ENCODE measurements at places on chromosomes 2 and 18.

- peaks cover 50% of the 10 kb centered on the region for H3K27me3 ChIP-seq
- no peak overlapping the region for H3K27ac ChIP-seq
- no peak overlapping the region for H3K4me3 ChIP-seq
- no peaks in the 10 kb centered on the region for H3K36me3 ChIP-seq
- H3K4me1 ChIP-seq = peaks cover 2% of the 10 kb centered on the region
Observed at GRCh38 chr2:240913810-240914644, 7.9 kb downstream of the CROCC2 start.

- peaks cover 23% of the 10 kb centered on the region for H3K4me1 ChIP-seq
- no peaks in the 10 kb centered on the region for H3K27me3 ChIP-seq
- peaks cover 28% of the 10 kb centered on the region for H3K36me3 ChIP-seq
- DNase-seq = no peak
Observed at GRCh38 chr2:119691189-119691588, 12.2 kb downstream of the TMEM177 start.

DNA sequence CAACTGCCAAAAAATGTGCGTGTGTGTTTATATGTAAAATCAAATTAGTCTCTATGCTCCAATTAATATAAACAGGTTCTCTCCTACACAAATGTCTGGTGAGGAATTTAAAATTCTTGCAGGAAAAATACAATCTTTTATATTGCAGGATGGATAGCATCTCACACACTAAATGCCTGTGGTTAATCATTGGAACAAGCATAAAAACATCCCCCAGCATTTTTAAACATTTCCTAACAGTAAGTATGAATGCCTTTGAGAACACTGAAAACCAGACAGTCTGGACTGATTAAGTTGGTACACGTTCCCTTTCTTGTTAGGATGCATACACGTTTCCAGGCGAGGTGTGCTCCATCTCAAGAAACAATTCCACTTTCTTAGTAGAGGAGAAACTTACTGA, 29.9 kb upstream of the PDE1A start:
- no peaks in the 10 kb centered on the region for H3K4me1 ChIP-seq
- H3K27me3 ChIP-seq = no peaks in the 10 kb centered on the region
- H3K36me3 ChIP-seq = no peaks in the 10 kb centered on the region
- DNase-seq = no peak
- no peak overlapping the region for H3K27ac ChIP-seq

DNA sequence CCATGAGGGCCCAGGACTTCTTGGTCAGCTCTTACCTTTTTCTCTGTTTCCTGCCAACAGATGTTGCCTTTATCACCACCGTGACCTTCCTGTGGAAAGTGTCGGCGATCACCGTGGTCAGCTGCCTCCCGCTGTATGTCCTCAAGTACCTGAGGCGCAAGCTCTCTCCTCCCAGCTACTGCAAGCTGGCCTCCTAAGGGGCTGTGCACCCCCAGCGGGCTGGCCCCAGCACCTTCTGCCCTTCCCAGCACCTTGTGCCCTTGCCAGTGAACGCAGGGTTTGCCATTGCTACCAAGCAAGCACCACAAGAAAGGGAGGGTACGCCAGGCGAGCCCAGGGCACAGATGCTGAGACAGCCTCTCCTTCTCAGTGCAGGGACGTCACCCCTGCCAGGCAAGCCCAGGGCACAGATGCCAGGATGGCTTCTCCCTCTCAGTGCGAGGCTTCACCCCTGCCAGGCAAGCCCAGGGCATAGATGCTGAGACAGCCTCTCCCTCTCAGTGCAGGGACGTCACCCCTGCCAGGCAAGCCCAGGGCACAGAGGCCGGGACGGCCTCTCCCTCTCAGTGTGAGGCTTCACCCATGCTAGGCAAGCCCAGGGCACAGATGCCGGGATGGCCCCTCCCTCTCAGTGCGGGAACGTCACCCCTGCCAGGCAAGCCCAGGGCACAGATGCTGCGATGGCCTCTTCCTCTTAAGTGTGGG, 18.4 kb upstream of the NFATC1 start:
- no peak for DNase-seq
- no peak overlapping the region for H3K4me3 ChIP-seq
- H3K36me3 ChIP-seq = peaks cover 50% of the 10 kb centered on the region
- peaks cover 12% of the 10 kb centered on the region for H3K4me1 ChIP-seq

- no peaks in the 10 kb centered on the region for H3K36me3 ChIP-seq
- no peak overlapping the region for H3K27ac ChIP-seq
- no peak overlapping the region for H3K4me3 ChIP-seq
- H3K27me3 ChIP-seq = peaks cover 54% of the 10 kb centered on the region
- peaks cover 12% of the 10 kb centered on the region for H3K4me1 ChIP-seq
Observed at GRCh38 chr2:181946444-181947127, 39.1 kb upstream of the PPP1R1C start.

DNA sequence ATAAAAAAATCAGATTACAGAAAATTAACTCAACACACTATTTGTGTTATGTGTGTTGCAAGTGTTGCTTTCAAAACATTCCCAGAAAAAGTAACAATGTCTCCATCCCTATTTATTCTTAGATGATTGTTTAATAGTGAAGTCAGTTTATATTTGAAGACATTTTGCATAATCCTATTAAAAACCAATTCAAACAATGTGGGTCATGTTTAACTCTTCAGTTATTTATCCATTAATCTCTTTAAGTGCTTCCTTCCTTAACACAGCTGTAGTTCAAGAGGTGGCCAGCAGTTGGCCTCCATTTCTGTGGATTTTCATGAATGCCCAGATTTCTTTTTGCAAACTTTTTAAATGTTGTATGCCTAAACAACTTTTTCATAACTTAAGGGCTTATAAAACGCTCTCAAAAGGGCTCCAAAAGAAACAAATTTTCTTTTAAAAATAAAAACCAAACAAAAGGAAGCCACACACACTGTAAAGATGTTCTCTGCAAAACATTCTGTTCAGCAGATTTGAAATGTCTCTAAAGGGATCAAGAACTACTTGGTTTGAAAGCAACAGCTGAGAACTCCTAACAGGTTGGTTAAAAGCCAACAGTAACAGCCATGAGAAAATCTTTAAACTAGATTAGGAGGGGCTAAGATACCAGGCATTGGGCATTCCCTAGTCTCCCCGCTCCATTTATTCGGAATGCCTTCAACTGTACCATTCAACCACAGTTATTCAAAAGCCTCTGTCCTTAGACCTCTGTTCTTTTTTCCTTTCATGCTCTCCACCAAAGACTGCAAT, 71.5 kb downstream of the THADA start:
- peaks cover 23% of the 10 kb centered on the region for H3K4me1 ChIP-seq
- H3K27me3 ChIP-seq = no peaks in the 10 kb centered on the region
- no peak for DNase-seq
- peaks cover 65% of the 10 kb centered on the region for H3K36me3 ChIP-seq

DNA sequence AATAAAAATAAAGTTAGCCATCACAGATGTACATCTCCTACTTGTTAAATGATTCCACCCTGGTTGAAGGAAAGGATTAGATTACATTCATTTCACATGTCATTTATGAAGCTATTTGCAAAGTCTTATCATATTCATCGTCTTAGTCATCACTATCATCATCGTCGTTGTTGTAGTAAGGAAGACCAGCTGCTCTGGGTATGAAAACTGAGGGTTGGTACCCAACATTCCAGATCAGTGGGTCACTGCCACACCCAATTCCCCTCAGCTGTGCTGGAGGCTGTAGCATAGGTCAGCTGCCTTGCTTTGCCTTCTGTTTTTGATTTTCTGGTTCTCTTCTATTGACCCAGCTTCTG, 20.9 kb upstream of the CCBE1 start:
- no peak overlapping the region for H3K4me3 ChIP-seq
- H3K4me1 ChIP-seq = no peaks in the 10 kb centered on the region
- no peak for DNase-seq
- H3K36me3 ChIP-seq = no peaks in the 10 kb centered on the region
- peaks cover 11% of the 10 kb centered on the region for H3K27me3 ChIP-seq

DNA sequence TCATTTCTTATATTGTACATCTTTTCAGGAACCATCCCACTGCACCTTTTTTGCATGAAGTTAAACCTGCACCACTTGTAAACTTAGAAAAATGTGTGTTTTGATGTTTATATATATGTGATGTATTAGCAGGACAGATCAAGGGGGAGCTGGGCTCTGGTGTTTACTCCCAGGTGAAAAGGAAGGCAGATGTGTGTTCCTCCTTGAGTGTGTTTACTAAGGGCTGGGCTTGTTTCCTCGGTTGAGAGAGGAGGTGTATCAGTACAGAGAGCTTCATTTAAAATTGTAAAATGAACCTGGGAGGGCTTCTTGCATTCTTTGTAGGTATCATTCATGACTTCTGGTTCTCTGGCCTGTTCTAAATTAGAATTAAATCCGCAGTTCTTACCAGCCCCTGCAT, 14.8 kb downstream of the LPIN1 start:
- DNase-seq = no peak
- H3K4me1 ChIP-seq = peaks cover 61% of the 10 kb centered on the region
- H3K4me3 ChIP-seq = no peak overlapping the region
- peaks cover 64% of the 10 kb centered on the region for H3K36me3 ChIP-seq

DNA sequence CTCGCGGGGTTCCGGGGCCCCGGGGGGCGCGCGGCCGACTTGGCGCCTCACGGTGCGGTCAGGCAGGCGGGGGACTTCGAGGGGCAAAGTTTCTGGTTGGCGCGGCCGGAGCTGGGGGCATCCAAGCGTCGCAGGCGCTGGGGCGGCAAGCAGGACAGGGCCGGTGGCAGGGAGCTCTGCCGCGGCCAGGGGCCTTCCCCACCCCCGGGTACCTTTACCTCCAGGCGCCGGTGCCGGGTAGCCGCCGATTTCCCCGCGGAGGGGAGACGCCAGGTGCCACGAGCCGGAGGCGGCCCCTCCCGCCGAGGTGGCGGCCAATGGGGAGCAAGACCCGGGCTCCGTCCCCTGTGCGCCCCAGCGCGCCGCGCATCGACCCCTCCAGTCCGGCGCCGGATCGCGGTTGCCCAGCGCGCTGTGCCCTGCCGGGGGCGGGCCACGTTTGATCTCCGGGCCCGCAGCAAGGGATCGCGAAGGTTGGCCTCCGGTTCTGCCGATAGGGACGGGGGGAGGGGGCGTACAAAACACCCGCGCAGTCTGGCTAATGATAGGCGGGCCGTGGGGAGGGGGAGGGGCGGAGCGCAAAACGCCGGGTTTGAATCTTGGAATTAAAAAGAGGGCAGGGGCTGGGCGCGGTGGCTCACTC, at the start of gene ST8SIA5:
TSS of gene ST8SIA5 (minus strand) at position 495 of the 643 bp plus-strand sequence. CDS start 545 bp downstream, outside the sequence.
- peak within 1 kb of the TSS; percentile 50 for H3K4me3 ChIP-seq
- no peak for DNase-seq
- no peaks in the 10 kb centered on the region for H3K36me3 ChIP-seq
- H3K4me1 ChIP-seq = peaks cover 19% of the 10 kb centered on the region
- H3K27ac ChIP-seq = no peak within 1 kb of the TSS

DNA sequence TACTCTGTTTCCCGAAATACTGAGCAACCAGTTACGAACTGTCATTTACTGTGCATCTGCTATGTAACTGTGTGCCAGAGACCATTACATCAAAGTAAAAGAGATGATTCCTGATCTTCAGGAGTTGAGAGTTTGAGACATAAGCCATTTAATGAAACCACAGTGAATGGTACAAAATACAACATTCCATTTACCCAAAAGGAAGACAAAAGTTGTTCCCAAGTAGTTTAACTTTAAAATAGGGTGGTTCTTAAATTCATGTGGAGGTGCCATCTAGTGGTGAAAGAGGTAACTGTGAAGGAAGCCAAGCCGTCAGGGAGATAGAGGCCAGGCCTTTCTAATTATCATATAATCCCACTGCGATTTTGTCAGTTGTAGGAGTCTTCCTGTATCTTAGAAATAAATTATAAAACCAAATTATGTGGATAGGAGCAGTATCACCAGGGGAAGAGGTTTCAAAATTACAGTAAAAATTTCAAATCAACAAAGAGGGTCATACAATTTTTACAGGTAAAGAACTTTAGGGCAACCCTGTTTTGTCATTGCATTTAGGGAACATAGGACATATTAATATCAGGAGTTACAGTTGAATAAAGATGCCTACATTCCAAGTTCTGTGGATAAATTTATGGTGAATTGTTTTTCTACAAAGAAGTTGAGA, 67.7 kb downstream of the EPAS1 start:
- no peak for DNase-seq
- no peaks in the 10 kb centered on the region for H3K36me3 ChIP-seq
- no peaks in the 10 kb centered on the region for H3K27me3 ChIP-seq

DNA sequence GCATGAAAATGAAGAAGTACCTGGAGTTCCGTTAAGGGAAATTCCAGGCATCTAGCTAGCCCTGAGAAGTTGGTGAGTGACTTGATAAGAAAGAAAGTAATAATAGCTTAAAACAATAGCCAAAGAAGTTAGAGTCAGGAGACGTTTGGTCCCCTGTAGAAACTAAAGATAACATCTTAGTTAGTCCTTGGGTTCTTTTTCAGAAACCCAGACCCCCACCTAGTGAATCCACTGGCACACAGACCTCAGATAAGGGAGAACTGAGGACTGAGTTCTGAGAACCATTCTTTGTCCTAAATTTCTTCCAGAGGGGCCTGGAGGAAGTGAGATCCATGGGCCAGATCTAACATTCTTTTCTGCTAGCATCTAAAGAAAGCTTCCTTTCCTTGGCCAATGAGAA, 335.4 kb downstream of the SLC4A3 start:
- no peak for DNase-seq
- no peak overlapping the region for H3K27ac ChIP-seq

GRCh38 chr2:189203177-189203799, 23.7 kb upstream of the COL5A2 start:
- H3K27ac ChIP-seq = no peak overlapping the region
- no peaks in the 10 kb centered on the region for H3K27me3 ChIP-seq
- H3K36me3 ChIP-seq = no peaks in the 10 kb centered on the region
- H3K4me3 ChIP-seq = no peak overlapping the region

DNA sequence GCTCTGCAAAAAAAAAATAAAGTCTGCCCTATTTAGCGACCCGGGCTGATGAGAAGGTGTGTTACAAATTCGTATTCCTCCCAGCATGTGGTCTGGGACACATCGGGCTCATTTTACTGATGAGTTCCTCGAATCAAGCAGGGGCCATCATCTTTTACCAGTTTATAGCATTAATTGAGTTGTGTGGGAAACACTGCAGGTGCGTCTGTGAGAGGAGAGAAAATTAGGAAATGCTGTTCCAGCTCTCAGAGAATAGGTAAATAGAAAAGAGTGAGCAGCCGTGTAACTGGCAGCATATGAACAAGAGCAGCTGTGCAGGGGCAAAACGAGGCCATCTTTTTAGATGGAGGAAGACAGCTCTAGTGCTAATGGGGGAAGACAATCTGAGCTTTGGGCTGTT, 216.7 kb downstream of the SETBP1 start:
- peaks cover 10% of the 10 kb centered on the region for H3K27me3 ChIP-seq
- no peak overlapping the region for H3K4me3 ChIP-seq
- peaks cover 45% of the 10 kb centered on the region for H3K4me1 ChIP-seq

- no peak overlapping the region for H3K4me3 ChIP-seq
Observed at GRCh38 chr2:219282375-219282774, 3.2 kb downstream of the DNAJB2 start.

- H3K4me1 ChIP-seq = no peaks in the 10 kb centered on the region
- DNase-seq = no peak
- H3K4me3 ChIP-seq = no peak overlapping the region
- no peak overlapping the region for H3K27ac ChIP-seq
- peaks cover 3% of the 10 kb centered on the region for H3K27me3 ChIP-seq
Observed at GRCh38 chr2:6163932-6164331, 471.7 kb downstream of the SOX11 start.

- no peaks in the 10 kb centered on the region for H3K36me3 ChIP-seq
- H3K4me1 ChIP-seq = no peaks in the 10 kb centered on the region
- no peak overlapping the region for H3K4me3 ChIP-seq
- DNase-seq = no peak
Observed at GRCh38 chr2:66985906-66986305, 411.2 kb upstream of the ETAA1 start.

- no peak overlapping the region for H3K4me3 ChIP-seq
- no peak for DNase-seq
- no peaks in the 10 kb centered on the region for H3K4me1 ChIP-seq
- H3K36me3 ChIP-seq = no peaks in the 10 kb centered on the region
- H3K27ac ChIP-seq = no peak overlapping the region
- H3K27me3 ChIP-seq = no peaks in the 10 kb centered on the region
Observed at GRCh38 chr2:79191816-79192215, 32.3 kb upstream of the REG3A start.
